ENCODE measurements at places on chromosomes 16 and 17.

DNA sequence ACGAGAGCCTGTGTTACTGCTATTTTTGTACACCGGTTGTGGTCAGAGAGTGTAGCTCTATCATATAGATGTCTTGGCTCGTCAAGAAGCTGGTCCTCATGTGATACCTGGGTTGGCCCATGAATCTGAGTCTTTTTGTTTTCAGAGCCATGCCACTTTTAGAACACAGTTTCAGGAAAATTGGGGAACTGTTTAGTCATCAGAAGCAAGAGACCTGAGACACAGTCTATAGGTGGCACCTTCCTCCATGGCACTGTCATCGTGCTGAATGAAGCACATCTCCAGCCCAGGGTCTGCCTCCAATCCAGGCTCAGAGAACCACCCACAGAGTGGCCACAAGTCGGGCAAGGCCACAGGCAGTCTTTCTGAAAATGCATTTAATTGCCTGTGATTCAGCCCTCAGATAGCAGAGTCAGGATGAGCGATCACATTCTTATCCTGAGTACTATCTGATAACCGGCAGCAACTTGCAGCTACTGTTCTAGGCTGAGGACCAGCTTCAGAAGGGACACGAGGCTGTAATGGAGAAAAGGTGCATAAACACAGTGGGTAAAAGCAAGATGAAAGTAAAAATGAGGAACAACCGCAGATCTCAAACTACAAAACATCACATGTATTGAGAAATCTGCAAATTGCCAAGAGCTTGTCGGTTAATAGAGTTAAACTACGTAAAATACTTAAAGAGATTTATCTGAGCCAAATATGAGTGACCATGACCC is 14.2 kb upstream of the HAPSTR1 start:
- peak; percentile 80 for DNase-seq

DNA sequence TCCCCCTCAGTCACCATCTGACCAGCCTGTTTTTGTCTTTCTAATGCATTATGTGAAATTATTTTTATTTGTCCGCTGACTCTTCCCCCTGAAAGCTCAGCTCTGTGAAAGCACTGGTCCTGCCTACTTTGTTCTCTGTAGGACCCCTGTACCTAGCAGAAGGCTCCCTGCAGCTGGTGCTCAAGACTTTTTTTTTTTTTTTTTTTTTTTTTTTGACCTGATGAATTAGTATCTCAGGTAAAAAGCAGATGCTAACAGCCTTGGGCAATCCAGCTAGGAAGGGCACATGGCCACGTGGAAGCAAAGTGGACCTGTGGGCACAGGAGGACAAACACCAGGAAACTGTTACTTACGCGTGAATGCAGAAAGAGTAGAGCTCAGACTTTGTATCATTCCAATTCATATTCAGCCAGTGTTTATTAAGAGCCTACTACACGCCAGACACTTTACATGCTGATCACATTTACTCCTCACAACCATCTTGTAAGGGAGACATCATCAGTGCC is 629 bp upstream of the UNC119 start:
- DNase-seq, result no peak

- peak; percentile 55 for DNase-seq
Observed at GRCh38 chr16:21227866-21228265, 5.6 kb upstream of the ANKS4B start.

DNA sequence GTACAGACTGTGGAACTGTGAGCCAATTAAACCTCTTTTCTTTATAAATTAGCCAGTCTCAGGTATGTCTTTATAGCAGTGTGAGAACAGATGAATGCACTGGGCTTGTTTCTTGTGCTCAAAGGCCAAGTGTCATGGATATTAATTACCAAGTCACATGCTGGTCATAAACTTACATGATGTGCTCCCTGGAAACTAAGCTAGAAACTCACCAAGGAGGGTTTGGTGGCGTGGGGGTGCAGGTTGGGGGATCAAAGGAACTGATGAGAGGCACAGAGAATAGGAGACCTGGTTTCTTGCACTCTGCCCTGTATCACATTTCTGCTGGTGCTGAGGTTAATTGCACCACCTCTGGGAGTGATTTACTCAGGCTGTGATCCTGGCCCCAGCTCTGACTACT is 31.2 kb upstream of the TMC5 start:
- no peak for DNase-seq

- peak; percentile 80 for DNase-seq
Observed at GRCh38 chr16:11135464-11135973, 120.5 kb downstream of the SOCS1 start.

GRCh38 chr17:8333281-8333680 is 6.4 kb upstream of the ODF4 start:
- no peak for DNase-seq

- DNase-seq, result no peak
Observed at GRCh38 chr17:14201988-14202380, 34.7 kb downstream of the CDRT15 start.

- no peak for DNase-seq
Observed at GRCh38 chr17:78912082-78912481, 9.1 kb upstream of the CEP295NL start.

- DNase-seq, result no peak
Observed at GRCh38 chr17:27564463-27564862, 66.5 kb upstream of the LGALS9 start.

DNA sequence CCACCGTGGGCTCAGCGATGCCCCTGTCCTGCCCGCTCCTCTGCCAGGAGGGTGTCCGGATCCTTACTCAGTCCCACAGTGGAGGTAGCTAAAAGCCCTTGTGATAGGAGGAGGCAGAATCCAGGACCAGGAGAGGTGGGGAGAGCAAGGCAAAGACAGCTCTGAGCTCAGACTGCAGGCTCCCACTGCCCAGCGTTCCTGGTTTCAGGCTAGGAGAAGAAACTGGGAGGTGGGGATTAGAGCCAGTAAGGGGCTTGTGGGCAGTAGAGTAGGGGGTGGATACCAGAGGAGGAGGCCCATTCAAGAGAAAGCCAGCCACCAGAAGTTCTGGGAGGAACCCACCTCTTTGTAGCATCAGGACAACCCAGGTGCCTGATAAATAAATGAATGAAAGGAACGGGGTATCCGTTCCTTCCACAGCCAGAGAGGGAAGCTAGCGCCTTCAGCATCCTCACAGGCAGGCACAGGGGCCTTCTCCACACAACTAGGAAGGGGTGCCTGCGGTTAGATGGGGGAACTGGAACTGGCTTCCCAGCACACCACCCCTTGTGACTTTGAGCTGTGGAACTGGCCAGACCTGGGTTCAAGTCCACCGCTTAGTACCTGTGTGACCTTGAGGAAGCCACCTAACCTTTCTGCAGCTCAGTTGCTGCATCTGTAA is 2.3 kb downstream of the IL21R start:
- DNase-seq, result no peak

DNA sequence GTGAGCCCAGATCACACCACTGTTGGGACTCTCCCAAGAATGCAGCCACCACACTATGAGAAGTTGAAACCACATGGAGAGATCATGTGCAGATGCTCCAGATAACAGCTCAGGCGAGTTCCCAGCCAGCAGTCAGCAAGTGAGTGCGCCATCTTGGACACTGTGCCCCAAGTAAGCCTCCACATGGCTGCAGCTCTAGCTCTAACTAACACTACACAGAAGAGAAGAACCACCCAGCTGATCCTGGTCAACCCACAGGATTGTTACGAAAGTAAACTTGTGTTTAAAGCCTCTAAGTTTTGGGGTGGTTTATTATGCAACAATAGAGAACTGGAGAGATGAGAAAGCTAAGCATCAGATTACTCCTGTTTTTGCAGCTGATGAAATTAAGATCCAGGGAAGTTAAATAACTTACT is 25.8 kb downstream of the SLC38A7 start:
- DNase-seq, result no peak

DNA sequence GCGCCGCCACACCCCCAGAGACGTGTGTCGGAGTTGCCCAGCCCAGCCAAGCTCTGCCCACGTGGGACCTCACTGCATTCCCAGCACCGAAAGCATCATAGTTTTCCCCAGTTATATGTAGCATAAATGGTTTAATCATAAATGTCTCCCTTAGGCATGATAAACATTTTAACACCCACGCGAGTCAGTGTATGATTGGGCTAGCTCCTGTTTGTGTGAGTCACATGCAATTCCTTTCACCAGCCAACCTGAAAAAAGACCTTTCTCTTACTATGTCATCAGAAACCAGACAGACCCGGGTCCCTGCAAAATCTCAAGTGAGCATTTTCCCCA is 9.2 kb downstream of the TAF1C start:
- peak; percentile 94 for DNase-seq

DNA sequence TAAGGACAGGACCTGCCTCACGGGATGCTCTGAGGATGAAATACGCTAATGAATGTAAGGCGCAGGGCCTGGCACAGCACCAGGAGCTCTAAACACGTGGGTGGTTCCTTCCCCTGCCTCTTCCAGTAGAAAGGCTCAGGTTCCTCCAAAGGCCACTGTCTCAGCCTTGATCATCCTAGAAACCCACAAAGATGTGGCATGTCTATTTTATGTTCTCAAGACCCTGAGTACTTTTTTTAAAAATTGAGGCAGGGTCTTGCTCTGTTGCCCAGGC is 17.0 kb upstream of the MEAK7 start:
- DNase-seq, result no peak

GRCh38 chr16:56343661-56344517 is 81.5 kb downstream of the AMFR start:
- DNase-seq, result no peak

- no peak for DNase-seq
Observed at GRCh38 chr17:32575852-32576251, 89.1 kb downstream of the CDK5R1 start.

GRCh38 chr16:31273676-31274075 is 13.9 kb downstream of the ITGAM start:
- no peak for DNase-seq

- DNase-seq, result no peak
Observed at GRCh38 chr17:74981318-74981978, 6.0 kb upstream of the CDR2L start.

- no peak for DNase-seq
Observed at GRCh38 chr16:88445583-88445960, 7.5 kb upstream of the ZFPM1 start.

DNA sequence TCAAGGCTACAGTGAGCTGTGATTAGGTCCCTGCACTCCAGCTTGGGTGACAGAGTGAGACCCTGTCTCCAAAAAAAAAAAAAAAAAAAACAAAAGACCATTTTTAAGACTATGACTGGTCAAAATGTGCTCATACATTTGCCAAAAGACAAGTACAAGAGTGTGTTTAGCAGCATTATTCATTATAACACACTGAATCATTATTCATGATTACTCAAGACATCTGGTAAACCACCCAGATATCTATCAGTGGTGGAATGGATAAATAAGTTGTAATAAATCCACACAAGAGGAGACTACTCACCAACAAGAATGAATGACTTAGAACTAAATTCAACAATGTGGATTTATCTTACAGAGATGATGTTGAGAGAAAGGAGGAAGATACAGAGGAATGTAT is 716.3 kb downstream of the MAF start:
- no peak for DNase-seq
